Activated CD8-positive, alpha-beta memory T cell treated with anti-CD3 and anti-CD28 coated beads for 4 hours (primary cell): ENCODE measurements at places on chromosomes 12 and 14.

- no peak for DNase-seq
These were observed 148.5 kb upstream of the SEL1L start for GRCh38 chr14:81682134-81682533.

DNA sequence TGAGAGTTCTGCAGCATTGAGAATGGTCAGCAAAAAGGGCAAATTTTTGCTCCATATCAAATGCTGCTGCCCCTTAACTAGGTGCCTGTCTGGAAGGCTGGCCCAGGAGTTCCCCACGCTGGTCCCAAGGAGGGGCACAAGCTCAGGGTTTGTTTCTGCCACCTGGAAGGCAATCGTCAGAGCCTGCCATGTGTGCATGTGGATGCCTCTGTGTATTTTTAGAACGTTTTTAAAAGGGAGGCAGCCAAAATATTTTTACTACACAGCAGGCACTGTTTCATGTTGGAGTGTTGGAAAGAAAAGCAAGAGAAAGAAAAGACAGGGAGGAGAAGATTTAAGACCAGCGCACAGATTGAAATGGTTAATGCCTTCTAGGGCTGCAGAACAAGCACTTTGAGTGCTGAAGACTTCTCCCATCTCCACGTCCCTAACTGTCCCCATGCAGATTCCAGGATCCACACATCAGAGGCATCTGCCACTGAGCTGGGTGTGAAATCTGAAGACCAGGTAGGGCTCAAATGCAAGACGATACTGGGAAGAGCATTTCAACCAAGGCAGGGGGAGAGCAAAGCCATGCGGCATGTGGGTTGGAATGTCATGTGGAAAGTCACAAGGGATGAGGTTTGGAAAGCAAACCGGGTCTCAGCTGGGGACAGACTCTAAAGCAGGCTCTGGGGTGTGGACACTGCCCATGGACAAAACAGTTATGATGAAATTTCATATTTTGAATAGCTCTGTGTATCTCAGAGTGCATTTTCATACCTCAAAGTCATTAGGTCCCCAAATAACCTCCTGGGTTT is 557.2 kb downstream of the BCL11B start:
- DNase-seq, result no peak

DNA sequence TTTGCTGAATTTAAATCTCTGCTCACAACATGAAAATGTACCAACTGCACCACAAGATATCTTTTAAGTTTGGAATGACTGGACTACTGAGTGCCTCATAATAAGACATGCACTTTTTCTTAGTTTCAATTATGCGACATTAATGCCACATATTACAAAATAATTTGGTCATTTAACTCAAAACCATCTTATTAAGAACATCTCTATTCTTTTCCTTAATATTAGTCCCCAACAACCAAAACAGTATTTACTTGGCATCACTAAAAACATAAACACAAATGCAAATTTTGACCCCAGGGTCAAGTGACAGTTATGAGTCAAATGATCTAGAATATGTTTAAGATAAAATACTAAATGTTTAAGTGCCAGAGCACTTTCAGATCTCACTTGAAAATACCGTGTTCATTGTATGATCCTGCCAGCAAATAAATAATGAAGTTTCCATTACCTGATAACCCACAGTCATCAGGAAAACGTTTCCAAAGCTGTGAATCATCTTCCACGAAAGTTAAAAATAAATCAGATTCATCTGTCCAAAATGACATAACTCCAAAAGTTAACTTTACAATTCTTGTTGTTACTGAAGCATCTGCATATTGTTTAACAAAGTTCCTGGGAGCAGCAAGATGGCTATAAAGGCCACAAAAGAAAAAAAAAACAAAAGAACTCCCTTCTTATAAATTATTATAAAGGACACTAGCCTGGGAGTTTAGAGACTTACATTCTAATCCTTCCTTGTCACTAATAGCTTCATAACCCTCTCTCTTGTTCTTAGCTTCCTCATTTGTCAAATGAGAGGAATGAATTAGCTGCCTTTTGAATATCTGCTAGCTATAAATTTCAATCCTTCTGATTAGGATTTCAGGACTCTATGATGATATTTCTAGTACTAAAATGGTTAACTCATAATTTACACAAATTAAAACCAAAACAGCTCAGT is 30.5 kb upstream of the AP4S1 start:
- DNase-seq, result no peak

GRCh38 chr12:86257134-86257533 is 943 bp upstream of the MGAT4C start:
- no peak for DNase-seq

DNA sequence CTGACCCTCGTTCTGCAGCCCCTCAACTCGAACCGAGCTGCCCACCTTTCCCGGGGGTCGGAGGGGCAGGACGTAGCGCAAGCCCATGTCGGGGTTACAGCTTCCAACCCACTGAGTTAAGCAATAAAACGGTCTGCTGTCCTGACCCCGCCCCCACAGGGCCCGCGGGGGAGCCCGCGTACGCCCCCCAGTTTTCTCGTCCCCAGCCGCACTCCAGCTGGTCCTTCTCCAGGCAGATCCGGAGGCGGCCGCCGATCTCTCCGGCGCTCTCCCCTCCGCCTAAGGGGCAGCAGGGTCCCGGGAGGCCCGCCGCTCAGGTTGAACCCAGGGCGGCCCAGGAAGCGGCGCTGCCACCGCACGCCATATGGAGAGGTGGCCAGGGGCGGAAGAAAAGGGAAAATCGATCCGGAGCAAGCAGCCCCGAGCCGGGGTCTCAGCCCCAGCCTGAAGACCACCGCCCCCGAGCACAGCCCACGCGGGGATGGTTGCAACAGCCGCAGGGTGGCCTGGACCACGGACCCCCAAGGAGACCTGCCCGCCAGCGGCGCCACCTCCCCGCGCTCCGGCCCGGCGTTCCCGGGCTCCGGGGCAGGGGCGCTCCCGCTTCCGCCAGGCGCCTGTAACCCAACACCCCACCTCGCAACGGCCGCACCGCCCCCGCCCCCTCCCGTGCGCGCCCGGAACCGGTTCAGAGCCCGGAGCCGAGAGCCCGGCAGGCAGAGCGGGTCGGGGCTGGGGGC is 760 bp downstream of the ACTN1 start:
- no peak for DNase-seq

GRCh38 chr12:27477049-27477448 is 30.5 kb downstream of the SMCO2 start:
- no peak for DNase-seq

DNA sequence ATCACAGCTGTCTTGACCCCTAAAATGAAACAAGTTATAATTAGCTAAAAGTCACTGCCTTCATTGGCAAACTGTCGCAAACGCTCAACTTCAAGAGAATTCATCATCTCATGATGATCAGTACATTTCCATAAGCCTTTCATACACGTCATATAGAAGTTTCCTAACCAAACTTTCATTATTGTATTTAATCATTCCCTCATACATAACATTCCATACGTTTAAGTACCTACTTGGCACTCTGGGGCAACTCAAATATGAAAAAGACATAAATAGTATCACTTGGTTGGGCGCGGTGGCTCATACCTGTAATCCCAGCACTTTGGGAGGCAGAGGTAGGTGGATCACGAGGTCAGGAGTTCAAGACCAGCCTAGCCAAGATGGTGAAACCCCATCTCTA is 12.4 kb upstream of the PPP2R5E start:
- no peak for DNase-seq

GRCh38 chr14:61492474-61492873 is 171.1 kb downstream of the PRKCH start:
- no peak for DNase-seq

DNA sequence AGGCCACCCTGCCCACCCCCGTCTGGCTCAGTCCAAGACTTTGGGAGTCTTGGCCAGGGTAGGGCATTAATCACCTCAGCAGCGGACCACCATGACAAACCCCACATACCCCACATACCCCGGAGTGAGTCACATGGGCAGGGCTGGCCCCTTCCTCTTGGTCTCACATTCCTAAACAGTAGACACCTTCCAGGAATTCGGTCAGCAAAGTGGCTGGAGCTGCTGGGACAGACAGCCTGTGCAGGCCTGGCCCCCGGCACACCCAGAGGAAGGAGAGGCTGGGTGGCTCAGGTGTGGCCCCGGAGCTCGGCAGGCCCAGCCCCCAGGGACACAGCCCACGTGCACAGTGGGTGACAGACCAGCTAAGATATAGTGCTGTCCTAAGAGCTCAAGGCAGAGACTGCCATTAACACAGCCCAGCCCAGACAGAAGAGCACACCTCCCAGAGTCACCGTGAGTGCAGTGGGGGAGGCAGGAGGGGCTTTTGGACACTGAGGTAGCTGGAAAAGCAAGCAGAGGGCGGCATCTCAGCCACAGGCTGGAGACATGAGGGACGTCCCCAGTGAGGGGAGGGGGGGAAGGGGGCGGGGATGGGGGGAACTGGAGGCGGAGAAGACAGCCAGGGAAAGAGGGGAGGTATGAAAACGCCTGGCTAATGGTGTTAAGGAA is 24.0 kb downstream of the CCDC85C start:
- no peak for DNase-seq

- no peak for DNase-seq
These were observed 553 bp downstream of the TRIM9 start for GRCh38 chr14:51094282-51094821.

DNA sequence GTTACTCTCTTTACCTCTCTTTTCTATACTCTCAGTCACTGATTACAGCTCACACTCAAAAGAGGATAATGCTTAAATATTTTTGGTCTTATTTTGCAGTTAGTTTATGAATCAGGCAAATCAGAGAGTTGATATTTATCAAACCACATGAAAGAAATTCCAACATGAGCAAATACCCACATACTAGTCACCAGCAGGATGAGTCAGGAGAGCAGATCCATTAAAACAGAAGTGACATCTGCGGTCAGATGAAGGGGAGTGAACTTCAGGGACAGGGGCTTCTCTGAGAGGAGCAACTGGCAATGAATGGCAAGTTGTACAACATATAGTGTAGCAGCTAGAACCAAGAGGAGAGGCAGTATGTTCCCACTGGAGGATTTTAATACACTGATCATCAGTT is 258.7 kb downstream of the SYT10 start:
- DNase-seq, result no peak

GRCh38 chr14:95062220-95062619 is 95.1 kb downstream of the DICER1 start:
- no peak for DNase-seq

- no peak for DNase-seq
These were observed 103.3 kb downstream of the AEBP2 start for GRCh38 chr12:19542606-19543005.

DNA sequence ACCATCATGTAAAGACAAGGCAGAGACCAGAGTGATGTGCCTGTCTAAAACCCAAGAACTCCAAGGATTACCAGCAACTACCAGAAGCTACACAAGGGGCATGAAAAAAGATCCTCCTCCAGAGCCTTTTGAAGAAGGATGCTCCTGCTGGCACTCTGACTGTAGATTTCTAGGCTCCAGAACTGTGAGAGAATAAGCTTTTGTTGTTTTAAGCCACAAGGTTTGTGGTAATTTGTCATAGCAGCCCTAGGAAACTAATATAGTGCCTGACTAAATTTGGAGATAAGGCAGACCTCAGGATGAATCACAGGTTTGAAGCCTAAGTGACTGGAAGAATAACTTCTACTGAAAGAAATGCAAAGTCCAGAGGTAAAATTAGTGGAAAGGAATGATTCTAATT is 132.9 kb downstream of the CEP83 start:
- no peak for DNase-seq

- DNase-seq, result no peak
These were observed 196.4 kb upstream of the G2E3 start for GRCh38 chr14:30362369-30363218.

GRCh38 chr14:105201156-105201924 is 20.2 kb upstream of the NUDT14 start:
- no peak for DNase-seq

DNA sequence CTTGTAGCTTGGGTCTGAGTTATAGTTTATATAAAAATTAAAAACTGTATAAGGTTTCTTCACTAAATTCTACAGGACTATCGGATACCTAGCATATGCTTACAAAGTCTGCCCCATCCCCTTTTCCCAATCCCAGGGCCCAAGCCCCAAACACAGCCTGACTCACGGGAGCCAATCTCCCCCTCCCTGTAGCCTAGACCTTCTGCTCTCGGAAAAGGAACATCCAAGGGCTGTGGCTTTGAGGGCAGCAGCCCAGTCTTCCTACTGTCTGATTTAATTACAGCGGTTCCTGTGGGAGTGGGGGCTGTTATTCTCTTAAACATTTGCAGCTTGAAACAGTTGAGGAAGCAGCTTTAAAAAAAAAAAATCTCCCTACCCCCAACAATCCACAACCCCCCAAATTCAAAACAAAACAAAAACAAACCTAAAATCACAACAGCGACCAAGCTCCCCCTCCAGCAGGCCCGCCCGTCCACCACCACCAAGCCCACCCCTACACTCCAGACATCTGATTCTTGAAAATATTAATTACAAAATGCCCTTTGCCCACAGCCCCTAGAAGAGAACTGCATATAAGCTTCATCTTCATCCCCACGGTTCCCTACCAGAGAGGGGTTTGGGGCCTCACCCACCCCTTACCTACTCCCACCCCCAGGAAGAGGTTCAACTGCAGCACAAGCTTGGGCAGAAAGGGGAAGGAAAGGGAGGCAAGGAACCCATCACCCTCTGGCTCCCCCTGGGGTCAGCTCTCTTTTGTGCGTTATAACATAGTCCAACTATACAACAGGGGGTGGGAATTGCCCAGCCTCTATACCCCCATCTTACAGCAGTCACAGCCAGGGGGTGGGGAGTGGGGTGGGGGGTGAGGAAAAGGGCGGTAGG is 1.1 kb upstream of the PRKAG1 start:
- DNase-seq, result no peak

DNA sequence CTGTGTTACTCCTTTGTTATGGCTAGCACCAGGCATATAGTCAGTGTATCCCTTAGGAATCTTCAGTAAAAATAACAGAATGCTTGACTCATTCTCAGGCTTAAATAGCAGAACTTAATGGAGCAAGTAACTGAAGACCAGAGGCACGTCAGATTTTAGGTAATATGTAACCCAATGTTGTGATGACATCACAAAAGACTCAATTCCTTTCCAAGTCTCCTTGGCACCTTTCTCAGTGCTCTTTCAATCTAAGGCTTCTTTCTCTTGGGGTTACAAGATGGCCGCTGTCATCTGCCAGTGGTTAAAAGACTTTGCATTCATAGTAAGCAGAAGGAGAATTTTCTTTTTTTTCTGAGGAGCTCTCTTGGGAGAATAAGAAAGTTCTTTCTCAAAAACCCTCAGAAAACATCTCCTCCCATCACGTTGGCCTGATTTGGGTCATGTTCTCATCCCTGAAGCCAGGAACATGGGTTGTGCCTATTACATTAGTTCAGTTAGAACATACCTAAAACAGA is 33.4 kb upstream of the DCN start:
- DNase-seq, result no peak

- DNase-seq, result no peak
These were observed 110.2 kb downstream of the SNAPC1 start for GRCh38 chr14:61872452-61872851.
